ENCODE measurements at places on chromosomes 7 and 10.

DNA sequence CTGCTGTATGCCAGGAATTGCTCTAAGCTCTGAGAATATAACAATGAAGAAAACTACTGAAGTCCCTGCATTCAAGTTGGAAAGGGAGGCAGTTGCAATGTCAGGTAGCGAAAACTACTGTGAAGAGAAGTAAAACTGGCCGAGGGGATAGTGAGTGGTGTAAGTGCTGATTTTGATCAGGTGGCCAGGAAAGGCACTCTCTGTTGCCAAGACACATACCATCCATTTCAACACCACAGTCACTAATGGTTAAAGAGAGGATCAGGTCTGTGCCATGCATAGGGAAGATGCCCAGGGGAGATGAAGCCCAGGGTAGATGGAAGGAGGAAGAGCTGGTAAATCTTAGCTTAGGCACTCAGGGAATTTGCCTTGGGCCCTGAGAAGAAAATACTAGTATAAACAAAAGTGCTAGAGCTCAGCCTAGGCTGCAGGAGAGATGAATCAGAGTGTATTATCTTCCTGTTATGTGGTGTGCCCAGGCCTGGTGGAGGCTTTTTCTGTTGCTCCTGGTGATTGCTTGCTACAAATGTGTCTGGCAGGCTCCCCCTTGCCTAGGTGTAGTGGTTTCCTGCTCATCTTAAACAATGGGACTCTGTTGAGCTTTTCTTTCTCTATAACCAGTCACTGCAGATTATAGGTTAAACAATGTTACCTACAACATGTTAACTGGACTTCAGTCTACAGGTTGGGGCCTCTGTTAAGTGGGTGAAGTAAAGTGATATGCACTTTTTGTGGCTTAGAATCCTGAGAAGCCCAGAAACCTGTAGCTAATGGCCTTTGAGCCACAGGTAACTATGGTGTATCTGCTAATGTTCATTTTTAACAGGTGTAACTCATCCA, 125.5 kb downstream of the LRRC4 start:
- no peak for DNase-seq

DNA sequence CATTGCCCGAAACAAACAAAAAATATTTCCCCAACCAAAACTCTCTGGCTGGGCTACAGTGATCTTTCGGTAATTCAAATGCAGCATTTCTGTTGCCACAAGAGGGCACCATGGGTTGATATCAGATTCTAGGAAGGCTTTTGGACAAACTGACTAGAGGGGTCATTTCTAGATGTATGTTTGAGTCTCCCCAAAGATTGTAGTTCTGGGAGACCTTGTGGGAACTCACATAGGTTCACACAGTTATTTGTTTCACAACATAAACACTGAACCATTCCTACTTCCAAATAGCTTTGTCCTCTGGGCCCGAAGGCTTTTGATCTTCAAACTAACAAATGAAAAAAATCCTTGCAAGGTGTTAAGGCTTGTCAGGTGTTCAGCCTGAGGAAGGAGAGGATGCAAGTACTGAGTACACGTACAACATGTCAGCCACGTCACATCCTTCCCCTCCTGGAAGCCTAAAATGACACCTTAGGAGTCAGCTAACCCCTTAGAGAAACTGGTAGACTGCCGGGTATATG, 37.0 kb upstream of the IL15RA start:
- peak; percentile 27 for DNase-seq

GRCh38 chr7:102304668-102305067, 18.0 kb downstream of the SH2B2 start:
- DNase-seq = no peak

- DNase-seq = no peak
Observed at GRCh38 chr7:2735744-2736143, 47.7 kb downstream of the AMZ1 start.

- DNase-seq = no peak
Observed at GRCh38 chr7:44320141-44320540, 5.3 kb downstream of the CAMK2B start.

GRCh38 chr7:43083106-43083505, 29.3 kb upstream of the HECW1 start:
- DNase-seq = no peak

DNA sequence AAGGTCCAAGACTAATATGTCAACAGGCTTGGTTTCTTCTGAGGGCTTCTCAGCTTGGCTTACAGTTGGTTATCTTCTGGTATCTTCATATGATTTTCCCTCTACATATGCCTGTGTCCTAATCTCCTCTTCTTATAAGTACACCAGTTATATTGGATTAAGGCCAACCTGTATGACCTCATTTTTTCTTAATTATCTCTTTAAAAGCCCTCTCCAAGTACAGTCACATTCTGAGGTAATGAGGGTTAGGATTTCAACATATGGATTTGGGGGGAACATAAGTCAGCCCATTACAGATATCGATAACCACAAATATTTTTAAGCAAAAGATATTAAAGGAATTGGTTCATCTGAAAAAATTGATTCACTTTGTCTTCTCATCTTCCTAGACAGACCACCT, 49.2 kb downstream of the IQUB start:
- no peak for DNase-seq
